Stimulated activated CD4-positive, alpha-beta T cell treated with anti-CD3 and anti-CD28 coated beads, TNF-alpha, amount 100 ng/mL, for 1 hour (primary cell): ENCODE measurements at places on chromosomes 2 and 18.

GRCh38 chr2:26059542-26059941 lies 25.7 kb downstream of the RAB10 start:
- no peak for DNase-seq

GRCh38 chr2:61255580-61256437 lies 93.8 kb downstream of the C2orf74 start:
- DNase-seq: no peak

DNA sequence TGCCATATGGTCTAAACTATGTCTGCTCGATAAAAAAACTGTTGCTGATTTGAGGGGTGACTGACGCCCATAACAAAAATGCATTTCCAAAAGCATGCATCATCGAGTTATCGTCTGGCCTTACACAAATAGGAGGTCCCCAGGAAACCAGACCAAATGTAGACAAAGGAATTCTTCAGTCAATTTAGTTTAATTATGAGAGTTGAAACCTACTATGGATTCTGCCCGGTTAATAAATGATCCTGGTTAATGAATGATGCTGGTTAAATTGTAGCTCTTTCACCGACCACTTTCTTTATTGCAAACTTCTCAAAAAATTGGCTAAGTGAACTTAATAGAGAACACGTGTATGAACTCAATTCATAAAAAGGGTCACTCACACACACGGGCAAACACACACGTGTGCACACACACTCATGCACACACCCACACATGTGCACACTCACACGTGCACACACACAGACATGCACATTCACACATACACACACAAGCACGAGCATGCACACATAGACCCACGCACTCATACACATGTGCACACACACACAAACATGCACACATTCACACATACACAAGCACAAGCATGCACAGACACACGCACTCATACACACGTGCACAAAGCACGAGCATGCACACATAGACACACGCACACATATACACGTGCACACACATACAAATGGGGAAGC lies 59.0 kb upstream of the SALL3 start:
- no peak for DNase-seq

DNA sequence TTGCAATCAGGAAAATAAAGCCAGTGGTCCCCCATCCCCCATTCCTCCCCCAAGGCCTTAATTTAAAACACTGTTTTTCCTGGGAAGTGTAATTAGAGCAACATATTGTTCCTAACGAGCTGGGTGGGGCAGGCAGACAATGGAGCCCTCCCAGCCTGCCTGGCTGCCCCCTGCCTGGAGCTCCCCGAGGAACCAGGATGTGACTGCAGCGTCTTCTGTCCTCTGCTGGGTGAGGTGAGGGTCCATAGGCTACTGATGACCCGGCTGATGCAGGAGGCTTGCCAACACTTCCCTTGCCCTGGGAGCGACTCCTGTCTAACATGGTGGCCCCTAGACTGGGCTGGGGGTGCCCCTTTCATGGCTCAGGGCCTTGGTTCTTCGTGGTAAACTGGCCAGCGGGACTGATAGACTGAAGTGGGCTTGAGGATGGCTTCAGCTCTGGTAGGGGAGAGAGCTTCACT lies 152.4 kb downstream of the DYSF start:
- no peak for DNase-seq

- no peak for DNase-seq
Measured at GRCh38 chr2:37274359-37274965, 43.0 kb downstream of the NDUFAF7 start.

DNA sequence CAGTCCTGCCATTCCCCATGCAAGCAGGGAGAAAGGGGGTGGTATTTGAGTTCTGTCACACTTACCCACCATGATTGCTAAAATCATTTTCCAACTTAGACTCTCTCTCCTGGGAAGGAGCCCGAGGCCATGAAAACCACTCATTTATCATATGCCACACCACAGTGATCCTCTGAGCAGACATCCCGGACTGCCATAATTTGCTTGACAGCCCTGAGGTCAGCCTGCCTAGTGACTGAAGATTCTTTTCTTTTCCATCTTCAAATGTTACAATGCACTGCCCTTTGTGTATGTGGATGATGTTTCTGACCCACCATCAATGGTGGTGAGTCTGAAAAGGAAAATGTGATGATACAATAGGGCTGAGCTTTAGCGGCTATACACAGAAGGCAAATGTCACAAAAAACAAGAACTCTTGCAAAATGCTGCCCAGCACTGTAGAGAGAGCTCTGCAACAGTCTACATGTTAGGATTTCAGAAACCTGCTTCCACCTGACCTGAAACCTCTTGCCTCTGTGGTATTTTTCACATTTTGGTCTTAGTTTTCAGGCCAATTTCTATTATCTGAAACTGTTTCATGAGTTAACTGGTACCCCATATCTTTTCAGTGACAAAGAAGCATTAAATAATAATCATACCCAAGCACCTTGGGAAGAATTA lies 272.8 kb downstream of the ZNF385B start:
- no peak for DNase-seq

GRCh38 chr2:40470822-40471813 lies 19.2 kb upstream of the SLC8A1 start:
- no peak for DNase-seq

- no peak for DNase-seq
Measured at GRCh38 chr2:190970160-190970559, 43.8 kb downstream of the STAT1 start.

GRCh38 chr2:19104503-19104902 lies 253.9 kb downstream of the OSR1 start:
- DNase-seq: no peak

DNA sequence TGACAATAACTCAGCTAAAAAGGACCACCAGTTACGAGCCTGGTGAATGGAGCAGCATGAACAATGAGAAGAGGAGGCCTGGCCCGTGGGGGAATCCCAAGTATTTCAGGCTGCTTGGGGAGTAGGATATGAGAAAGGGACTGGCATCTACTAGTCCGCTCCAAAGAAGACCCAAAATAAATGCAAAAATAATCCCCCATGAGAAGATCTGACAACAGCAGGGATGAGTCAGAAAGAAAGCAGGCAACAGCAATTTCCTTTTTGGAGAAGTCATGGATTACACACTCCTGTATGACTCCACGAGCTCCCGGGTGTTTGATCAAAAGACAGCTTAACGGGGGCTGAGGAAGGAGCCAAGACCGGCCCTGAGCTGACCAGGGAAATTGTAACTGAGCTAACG lies 111.4 kb downstream of the SOX11 start:
- DNase-seq: no peak

GRCh38 chr2:46029332-46029811 lies 267.8 kb upstream of the EPAS1 start:
- DNase-seq: no peak

- no peak for DNase-seq
Measured at GRCh38 chr2:213145715-213146242, 5.6 kb downstream of the IKZF2 start.

DNA sequence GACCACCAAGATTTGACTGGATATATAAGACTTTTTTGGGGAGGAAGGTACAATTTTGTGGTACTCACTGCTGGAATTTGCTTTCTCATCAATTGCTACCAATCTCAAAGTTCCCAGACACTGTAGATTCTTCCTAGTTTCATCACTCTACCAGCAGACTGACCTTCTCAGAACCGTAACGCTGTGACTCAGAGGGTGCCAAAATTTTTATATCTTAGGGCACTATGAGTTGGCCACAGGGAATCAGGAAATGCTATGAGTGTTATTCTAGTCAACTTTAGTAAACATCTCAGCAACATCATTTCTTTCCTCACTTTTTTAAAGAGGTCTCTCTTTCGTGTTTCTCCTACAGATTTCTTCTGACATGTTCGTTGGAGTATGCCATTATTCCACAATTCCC lies 499.0 kb downstream of the TMX3 start:
- DNase-seq: no peak

DNA sequence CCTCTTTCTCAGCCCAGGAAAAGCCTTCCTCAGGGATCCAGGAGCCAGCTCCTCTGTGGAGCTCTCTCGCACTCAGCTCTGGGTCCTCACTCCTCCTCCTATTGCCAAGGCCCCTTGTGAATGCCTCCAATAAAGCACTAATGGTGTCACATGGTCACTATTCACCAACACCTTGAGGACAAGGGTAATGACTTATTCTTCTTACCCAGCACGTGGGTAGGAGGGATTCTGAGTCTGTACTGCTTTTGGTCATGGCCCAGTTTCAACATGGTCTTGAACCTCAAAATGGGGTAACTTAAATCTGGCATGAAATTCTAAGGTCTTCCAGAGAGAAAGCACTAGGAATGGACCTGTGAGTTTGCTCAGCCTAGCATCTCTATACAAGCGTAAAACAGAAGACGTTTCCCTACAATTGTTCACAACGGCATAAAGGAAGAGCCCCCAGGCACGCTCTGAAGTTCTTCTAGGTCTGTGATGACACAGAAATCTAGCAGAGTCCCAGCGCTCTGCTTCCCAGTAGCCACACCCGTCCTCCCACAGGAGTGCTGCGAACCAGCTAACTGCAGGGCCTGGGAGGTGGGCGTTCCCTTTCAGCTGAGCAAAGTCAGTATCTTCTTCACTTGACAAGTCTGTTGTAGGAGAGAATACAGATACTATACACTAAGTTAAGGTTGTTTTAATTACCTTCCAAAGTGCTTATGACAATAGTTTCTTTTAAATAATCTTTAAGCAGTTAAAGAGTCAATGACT lies 14.6 kb upstream of the KIDINS220 start:
- no peak for DNase-seq

GRCh38 chr2:33225350-33225749 lies 251.1 kb upstream of the RASGRP3 start:
- DNase-seq: no peak

DNA sequence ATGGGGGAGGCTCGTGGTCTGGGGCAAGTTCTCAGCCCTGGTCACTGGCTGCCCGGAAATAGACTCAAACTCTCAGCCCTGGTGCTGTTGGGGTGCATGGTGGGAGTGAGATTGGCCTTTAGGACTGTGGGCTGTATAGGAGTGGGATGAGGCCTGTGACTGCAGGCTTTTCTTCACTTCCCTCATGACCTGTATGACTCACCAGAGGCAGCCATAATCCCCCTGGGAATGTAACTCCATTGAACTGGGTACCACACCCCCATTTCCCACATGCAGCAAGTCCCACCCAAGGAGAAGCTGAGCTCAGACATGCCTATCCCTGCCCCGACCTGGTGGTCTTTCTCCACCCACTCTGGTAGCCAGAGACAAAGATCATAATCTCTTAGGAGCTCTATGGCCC lies 177.7 kb upstream of the OSR1 start:
- DNase-seq: no peak

DNA sequence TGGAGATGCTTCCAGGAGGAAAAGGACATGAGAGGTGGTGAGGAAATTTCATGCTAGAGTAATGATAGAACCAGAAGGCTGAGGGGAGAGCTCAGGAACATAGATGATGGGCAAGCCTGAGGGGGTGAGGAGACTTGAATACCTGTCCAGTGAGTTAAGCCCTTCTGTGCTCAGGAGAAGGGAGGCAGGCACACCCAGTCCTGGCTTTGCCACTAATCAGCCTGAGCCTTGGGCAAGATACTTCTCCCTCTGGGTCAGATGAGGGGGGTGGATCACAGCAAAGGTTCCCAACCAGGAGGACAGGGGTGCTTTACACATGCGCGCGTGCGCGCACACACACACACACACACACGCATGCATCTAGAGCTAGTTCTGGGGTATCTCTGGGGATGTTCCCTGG lies 151.6 kb upstream of the MSH6 start:
- no peak for DNase-seq

DNA sequence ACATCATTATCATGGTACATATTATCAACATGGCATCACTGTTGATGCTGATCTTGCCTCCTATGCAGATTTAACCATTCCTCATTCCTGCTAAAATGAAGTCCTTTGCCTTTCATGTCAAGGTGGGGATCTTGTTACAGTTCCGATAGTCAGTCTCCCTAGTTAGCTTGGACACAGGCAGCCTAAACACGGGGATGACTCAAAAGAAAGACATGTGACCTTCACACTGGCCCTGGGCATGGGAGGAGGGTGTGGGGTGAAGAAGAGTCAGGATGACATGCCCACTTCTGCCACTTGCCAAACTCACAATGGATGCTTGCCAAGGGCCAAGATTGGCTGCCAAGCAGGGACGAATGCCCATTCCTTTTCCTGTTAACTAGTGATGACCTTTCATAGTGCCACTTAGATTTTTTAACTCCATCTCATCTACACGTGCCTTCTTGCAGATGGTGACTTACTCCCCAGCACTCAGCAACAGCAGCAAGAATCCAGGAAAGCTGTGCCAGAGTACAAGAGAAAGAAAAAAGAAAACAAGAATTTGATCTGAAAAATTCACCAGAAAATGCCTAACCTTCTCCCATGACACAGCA lies 13.9 kb upstream of the SLC1A4 start:
- no peak for DNase-seq

DNA sequence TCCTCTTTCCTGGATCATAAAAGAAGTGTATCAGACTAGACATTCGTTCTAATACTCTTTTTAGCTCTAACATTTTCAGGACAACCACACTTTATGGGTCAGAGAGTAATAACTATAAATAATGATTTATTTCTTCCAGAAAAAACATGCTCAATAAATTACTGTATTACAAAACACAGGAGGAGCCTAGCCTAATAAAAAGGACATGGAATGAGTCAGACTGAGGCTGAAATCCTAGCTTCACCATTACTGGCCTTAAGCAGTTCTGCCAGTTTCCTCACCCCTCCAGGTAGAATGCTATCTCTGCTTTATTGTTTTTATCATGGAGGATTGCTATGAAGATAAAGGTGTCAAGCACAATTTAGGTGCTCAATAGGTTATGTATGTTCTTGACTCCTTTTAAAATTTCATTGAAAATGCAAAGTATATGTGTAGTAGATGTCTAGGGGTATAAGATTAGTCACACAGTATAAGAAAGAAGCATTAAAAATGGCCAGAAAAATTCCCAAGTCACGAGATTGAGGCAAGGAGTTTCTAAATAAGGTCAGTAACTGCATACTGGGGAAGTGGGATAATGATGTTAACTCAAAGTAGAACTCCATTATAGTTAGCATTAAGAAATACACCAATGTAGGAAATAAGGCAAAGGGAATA lies 105.5 kb upstream of the NEUROD1 start:
- no peak for DNase-seq
